Myometrial cell (primary cell): ENCODE measurements at places on chromosomes 13 and 19. TPM values are rescaled to one million over a fixed set of nuclear protein-coding genes. Genes with fewer than 3 reads are reported as not detected.

The LCP1 gene
- 0.29 and 1.2 TPM in 2 replicates for total RNA-seq

The C1QTNF9 gene
- total RNA-seq: not detected in 2 replicates

The LTBP4 gene
- total RNA-seq: 50.7 and 63.6 TPM in 2 replicates

The CDC42EP5 gene
- total RNA-seq: 28.4 and 33.2 TPM in 2 replicates

The ENOX1 gene
- total RNA-seq: 0.18 and 0.29 TPM in 2 replicates

The ZNF418 gene
- 0.29 and 1.8 TPM in 2 replicates for total RNA-seq

The UTP14C gene
- total RNA-seq: 6.1 and 8.2 TPM in 2 replicates
